Kidney (tissue), 22 donors: ENCODE measurements at places on chromosomes 16 and 17. TPM values are rescaled to one million over a fixed set of nuclear protein-coding genes. Genes with fewer than 3 reads are reported as not detected.

The KRT33A gene
- total RNA-seq: not detected

DNA sequence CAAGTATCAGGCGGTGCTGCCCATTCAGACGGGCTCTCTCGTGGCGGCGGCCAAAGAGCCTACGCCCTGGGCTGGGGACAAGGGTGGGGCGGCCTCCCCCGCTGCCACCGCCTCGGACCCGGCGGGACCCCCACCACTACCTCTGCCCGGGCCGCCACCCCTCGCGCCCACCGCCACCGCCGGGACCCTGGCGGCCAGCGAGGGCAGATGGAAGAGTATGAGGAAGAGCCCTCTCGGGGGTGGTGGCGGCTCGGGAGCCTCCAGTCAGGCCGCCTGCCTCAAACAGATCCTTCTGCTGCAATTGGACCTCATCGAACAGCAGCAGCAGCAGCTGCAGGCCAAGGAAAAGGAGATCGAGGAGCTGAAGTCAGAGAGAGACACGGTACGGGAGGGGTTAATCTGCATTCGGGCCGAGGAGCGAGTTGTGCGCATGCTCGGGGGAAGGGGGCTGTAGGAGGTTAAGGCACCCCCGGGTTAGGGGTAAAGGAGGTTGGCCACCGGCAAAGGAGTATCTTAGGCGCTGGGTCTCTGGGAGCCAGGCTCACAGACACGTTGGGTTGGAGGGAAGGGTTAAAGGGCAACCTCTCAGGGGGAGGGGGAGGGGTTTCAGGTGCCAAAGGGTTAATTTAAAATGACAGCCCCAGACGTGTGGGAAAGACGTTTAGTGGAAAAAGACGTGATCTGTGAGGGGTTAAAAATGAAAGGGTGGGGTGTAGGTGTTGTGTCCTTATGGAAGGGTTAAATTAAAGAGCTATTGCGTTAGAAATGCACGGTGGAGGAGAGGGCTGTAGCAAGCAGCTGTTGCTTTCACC, 1.4 kb downstream of the MSL1 start:
- peak overlapping the region; percentile 93 for H3K27ac ChIP-seq
- peak overlapping the region; percentile 95 for H3K4me3 ChIP-seq
- DNase-seq: peak; percentile 76
- H3K4me1 ChIP-seq: no peaks in the 10 kb centered on the region

DNA sequence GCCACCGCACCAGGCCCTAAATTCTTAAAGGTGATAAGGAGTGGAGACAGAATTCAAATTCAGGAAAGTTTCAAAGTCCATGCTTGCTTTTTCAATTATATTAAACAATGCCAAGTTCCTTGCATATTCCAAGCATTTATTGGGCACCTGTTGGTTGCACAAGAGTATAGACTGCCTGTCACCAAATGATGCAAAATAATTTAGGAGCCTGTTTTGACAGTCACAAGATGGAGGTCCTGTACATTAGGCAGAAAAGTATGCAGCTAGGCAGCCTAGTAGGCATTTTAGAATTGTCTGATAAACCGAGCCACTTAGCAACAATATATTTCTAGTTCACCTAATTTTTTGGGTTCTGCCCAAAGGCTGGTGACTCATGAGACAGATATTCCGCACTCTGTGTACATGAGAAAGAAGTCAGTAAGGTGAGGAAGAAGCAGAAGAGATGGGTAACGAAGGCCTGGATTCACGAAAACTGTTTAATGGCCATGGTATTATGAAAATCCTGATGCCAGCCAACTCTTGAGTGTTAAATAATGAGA, 7.3 kb downstream of the ACACA start:
- H3K36me3 ChIP-seq: no peaks in the 10 kb centered on the region
- H3K27ac ChIP-seq: no peak overlapping the region
- no peaks in the 10 kb centered on the region for H3K4me1 ChIP-seq
- no peak overlapping the region for H3K4me3 ChIP-seq

DNA sequence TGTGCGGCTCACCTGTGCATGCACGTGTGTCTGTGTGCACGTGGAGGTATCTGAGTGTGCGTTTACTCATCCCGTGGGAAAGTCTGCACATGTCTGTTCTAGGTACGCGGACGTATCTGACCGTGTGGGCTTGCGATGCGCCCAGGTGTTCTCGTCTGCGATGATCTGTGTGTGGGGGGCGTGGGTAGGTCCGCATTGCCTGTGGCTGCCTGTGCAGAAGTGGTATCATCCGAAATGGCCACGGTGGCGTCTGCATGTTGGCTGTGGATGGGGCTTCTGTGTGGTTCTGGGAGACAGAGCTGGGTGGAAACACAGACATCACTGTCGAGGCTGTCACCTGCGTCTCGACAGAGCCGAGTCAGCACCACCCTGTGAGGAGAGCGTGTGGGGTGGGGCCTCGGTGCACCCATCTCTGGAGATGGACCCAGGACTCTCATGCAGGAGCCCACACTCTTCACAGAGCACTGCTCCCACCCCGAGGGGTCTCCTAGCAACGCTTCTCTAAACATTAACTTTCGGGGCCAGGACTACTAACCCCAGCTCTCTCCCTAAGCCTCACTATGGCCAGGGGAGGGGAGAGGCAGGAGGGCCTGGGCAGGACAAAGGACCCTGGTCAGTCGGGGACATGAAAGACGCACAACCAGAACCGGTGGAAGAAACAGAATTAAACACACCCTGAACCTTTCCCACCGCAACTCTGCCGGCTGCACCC, 8.4 kb downstream of the DPEP1 start:
- H3K36me3 ChIP-seq: no peaks in the 10 kb centered on the region
- DNase-seq: no peak
- H3K4me3 ChIP-seq: no peak overlapping the region
- peaks cover 8% of the 10 kb centered on the region for H3K4me1 ChIP-seq
- H3K27me3 ChIP-seq: no peaks in the 10 kb centered on the region
- no peak overlapping the region for H3K27ac ChIP-seq

- peak within 1 kb of the TSS; percentile 84 for H3K27ac ChIP-seq
- no peaks in the 10 kb centered on the region for H3K27me3 ChIP-seq
- H3K4me3 ChIP-seq: peak within 1 kb of the TSS; percentile 94
- DNase-seq: peak; percentile 98
- H3K36me3 ChIP-seq: peaks cover 12% of the 10 kb centered on the region
These were observed at the start of gene COASY for GRCh38 chr17:42561897-42562387. TSS of gene COASY (plus strand) at chr17:42562148. CDS start at chr17:42562623, 475 bp downstream.
